ENCODE measurements at places on chromosomes 5 and 9.

GRCh38 chr5:62306896-62307689, 1.1 kb downstream of the KIF2A start:
- DNase-seq = peak; percentile 73

DNA sequence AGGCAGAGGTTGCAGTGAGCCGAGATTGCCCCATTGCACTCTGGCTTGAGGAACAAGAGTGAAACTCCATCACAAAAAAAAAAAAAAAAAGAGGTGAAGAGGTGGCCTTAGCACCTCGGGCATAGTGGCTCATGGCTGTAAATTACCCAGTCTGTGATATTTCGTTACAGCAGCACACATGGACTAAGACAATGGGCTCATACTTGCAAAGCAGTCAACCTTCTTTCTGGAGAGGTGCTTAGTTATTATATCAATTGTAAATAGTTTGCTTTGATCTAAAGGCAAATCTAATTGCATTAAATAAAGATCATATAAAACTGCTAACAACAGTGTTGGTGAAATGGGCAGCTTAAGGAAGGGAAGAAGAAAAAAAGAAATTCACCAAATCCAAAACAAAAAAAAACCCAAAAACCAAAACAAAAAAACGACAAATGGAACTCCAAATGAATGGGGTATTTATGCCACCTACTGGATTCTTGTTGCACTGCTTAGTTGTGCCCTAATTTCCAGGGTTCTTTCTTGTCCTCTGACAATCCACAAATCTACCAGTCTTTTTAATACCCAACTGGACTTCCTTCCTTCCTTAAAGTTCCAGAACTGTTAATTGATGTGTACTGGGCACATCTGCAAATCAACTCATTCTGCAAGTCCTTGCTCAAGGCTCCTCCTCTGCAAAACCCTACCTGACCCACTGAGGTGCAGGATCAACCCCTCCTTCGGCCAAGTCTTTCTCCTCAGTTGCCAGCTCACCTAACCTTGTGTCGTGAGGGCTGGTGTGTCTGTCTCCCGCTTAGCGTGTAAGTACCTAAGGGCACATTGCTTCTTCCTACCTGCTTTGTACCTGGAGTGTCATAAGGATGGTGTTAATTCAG, 35.0 kb upstream of the DMRT1 start:
- DNase-seq = no peak

- DNase-seq = no peak
Measured at GRCh38 chr5:5246736-5247135, 106.6 kb downstream of the ADAMTS16 start.

DNA sequence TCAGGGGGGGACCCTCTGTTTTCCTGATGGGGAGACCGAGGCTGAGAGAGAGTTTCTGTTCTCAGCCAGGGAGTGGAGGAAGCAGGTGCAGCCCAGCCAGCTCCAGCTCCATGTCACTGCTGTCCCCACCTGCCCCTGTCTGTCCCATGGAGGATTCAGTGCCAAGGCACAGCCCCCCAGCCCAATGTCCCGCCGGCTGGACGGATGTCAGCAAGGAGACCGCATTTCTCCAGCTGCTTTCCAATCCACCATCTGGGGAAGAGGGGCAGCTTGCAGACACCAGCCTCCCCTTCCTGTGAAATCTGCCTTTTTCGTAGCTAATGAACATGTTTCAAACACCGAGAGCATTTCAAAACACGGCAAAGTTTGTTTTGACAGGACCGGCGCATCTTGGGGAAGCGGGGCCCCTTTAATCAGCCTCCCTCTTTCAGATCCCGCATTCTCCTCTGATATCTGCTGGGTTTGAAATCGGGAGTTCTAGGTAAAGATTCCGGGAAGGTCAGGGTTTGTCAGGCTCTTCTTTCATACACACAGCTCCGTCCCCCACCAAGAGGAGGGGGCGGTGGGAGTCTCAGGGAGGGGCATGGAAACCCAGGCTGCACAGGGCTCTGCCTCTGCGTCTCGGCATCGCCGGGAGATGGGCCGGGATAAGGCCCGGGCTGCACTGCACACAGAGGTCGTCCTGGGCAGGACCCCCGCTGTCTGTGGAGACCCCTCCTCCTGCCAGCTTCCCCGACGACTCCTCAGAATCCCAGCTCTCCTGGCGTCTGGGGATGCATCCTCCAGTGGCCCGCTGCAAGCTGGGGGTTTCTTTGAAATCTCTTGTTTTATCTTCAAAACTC, 74.8 kb downstream of the NEK6 start:
- DNase-seq = no peak

DNA sequence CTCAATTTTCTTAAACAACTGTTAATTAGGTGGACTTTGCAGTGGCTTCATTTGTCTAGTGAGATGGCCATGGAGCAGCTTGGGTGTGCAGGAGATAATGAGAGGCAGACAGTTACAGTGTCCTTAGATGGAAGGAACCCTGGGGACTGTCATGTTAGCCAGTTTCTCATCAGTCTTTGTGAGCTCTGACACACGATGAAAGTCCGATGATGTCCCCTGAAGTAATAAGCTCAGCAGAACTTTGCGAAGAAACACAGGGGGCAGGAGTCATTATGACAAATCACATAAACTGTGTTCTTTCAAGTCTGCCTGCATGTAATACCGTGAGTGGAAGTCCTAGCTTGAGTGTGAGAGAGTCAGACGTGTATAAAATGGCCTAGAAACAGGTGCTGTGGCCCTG, 201.8 kb downstream of the DRD1 start:
- no peak for DNase-seq

- DNase-seq = no peak
Measured at GRCh38 chr9:68669218-68669617, 35.8 kb upstream of the PIP5K1B start.

- DNase-seq = peak; percentile 55
Measured at GRCh38 chr5:54902791-54903473, 82.5 kb downstream of the ESM1 start.

GRCh38 chr9:34372467-34373011, 4.2 kb downstream of the MYORG start:
- no peak for DNase-seq

- no peak for DNase-seq
Measured at GRCh38 chr5:51148437-51148836, 234.8 kb upstream of the ISL1 start.

- DNase-seq = no peak
Measured at GRCh38 chr5:109743041-109743531, 53.4 kb downstream of the MAN2A1 start.

DNA sequence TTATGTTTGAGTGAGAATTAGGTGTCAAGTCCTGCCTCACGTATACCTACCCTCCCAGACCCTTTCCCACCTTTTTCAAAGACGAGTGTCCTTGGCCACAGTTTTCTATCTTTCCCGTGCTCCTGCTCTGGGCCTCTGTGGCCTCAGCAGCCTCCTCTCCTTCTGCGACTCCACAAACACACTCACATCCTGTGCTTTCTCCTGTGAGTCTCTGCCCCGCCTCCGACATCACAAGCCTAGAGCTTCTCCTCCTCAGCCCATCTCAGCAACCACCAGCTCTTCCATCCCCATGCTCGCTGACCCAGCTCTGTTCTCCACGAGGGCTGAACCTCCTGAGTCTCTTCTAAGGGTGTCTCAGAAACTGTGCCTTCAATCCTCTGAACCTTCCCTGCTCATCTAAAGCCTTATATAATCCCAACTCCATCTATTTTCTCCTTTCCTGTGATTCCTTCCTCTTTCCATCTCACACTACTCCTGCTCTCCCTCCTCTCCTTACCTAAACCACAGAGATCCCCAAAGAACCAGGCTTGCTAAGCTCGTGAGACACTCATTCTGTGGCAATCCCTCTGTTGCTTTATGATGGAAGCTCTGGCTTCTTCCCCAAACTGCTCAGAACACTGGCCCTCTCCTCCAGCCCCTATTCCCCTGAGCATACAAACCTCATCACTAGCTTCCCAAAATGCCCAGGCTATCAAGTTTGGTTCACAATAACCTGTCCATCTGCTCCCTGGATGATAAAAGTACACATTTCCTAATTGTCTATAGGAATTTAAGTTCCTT, 55.2 kb downstream of the RASEF start:
- DNase-seq = no peak

GRCh38 chr5:67360047-67360446, 163.4 kb upstream of the CD180 start:
- no peak for DNase-seq

- peak; percentile 62 for DNase-seq
Measured at GRCh38 chr5:57298985-57299491, 125.2 kb downstream of the GPBP1 start.

DNA sequence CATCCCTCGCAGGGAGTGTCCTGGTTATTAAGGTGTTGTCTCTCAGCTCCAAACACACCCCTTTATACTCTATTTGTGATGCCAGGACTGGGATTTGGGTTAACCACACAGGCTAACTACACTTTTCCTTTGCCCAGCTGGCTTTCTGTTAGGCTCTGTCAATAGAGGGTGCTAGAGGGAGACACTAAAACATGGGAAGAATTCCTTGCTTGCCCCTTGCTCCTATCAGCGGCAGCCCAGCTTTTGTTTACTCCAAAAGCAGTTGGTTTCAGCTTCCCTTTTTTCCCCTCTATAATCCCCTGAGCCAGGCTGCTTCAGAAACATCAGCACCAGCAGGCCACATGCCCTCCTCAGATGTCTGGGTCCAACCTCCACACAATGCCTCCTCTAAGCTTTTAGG, 297.1 kb downstream of the KCTD16 start:
- no peak for DNase-seq

DNA sequence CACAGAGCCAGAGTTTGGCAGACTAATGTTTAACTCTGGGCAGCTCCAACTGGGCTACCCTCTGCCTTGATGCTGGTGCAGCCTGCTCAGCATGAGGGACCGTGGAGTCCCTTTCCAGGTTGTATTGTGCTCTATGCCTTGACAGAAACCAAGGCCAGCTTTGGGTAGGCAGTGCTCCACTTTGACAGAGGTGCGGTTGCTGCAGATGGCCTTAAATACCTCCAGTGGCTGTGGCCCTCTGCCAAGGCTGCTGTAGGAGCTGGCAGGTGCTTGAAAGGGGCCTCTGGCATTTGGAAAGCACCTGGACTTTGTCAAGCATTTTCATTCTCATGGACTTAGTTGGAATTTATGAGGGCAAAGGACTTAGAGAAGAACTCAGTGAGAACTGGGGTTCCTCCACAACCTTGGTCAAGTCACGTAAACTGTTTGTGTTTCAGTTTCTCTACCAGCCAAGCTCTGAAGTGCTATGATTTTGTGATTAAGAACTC, 249.7 kb upstream of the ZNF462 start:
- no peak for DNase-seq

GRCh38 chr9:136881691-136882108, 4.6 kb upstream of the TRAF2 start:
- DNase-seq = peak; percentile 76

DNA sequence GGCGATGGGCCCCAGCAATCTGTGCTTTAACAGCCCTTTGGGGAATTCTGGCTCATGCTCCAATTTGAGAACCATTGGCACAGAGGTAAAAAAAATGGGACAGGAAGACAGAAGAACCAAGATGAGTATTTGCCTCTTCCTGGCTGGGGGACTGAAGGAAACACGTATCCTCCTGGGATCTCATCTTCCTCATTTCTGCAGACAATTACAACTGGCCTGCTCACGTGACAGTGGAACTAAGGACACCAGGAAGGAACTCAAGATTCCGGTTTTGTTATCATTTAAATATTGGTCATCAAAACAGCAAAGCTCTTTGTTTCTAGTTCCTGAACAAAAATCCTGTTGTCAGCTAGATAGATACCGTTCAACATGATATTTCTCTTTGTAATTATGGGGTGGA, 216.0 kb upstream of the DAP start:
- no peak for DNase-seq

DNA sequence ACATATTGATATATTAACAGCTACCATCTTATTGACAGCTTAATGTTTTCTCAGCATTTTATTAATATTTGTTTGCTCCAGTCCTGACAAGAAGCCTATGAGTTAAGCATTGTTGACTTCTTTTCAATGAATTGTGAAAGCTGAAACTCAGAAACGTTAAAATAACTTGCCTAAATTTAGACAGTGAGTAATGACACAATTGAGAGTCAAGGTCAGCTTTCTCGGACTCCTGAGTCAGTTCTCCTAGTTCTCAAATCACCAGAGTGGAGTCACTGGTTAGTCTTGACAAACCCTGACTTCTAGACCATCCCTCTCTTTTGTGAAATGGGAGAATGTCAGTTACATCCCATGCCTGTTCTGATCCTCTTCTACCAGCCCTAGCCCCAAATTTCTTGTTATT, 222.7 kb upstream of the ACO1 start:
- DNase-seq = no peak

DNA sequence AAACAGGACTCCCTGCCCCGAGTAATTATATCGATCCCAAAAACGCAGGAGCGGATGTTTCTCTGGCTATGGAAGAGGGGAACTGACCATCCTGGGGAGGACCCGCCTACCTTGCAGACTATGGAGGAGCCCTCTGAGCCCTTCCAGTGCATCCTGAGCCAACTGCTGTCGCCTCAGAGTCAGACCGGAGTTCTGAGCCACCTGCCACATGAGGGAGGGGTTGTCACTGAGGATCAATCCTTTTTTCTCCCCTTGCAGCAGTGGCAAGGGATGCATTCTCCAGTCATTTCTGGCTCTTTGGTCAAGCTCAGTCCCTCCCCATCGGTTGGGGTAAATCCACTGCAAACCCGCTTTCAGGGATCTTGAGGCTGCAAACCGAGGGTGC, 709 bp downstream of the FANCG start:
- no peak for DNase-seq

All from activated T-cell treated with anti-CD3 and anti-CD28 coated beads, Interleukin-2, amount 50 U/mL, for 24 hours (primary cell).